Umbilical cord (tissue), 2 donors: ENCODE measurements at places on chromosomes 3 and 15. TPM values are rescaled to one million over a fixed set of nuclear protein-coding genes. Genes with fewer than 3 reads are reported as not detected.

Gene LRRIQ4
- total RNA-seq = not detected

Gene NUP210
- 1.9 TPM for total RNA-seq

Gene LAMB2
- 753 TPM for total RNA-seq

GRCh38 chr15:49644364-49644794 lies 23.5 kb downstream of the DTWD1 start:
- DNase-seq = no peak

- no peak for DNase-seq
Observed at GRCh38 chr3:78734048-78734637, 1033.7 kb downstream of the ROBO1 start.

DNA sequence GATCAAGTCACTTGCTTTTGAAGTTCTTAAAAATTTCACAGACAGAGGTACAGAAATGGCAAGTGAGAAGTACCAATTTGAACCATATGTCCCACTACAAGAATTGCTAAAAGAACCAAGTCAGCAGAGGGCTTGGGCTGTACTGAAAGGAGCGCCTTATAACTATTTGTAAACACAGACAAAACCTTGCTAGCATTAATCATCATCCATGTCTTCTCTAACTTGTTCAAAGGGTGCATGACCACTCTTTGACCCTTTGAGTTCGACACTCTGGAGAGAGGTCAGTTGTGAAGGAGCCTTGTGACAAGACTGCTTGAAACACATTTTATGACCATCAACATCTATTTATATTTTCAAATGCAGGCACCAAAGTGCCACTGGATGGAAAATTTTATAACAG lies 191.7 kb downstream of the PDZRN3 start:
- DNase-seq = no peak

GRCh38 chr15:67573194-67573593 lies 30.7 kb downstream of the MAP2K5 start:
- DNase-seq = no peak

- no peak for DNase-seq
Observed at GRCh38 chr3:106720510-106720909, 656.7 kb upstream of the CCDC54 start.

DNA sequence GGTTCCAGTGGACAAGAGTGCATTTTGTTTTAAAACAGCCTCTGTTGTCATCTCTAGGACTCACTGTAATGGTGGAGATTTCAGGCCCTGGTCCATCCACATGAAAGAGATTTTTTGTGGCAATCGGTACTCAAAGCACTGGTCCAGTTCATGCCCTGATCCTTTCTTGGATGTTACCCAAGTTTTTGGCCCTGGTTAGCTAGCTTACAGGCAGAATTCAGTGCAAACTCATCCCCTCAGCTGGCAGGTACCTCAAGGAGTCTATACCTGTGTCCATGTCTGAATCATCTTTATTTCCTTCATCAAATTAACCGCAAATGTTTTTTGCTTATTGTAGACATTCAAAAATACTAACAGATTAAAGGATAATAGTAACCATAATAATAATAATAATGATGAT lies 13.7 kb upstream of the MEF2A start:
- no peak for DNase-seq

GRCh38 chr3:9066141-9066540 lies 102.9 kb upstream of the RAD18 start:
- DNase-seq = peak; percentile 27

GRCh38 chr3:23396746-23397145 lies 193.6 kb downstream of the UBE2E2 start:
- DNase-seq = no peak

DNA sequence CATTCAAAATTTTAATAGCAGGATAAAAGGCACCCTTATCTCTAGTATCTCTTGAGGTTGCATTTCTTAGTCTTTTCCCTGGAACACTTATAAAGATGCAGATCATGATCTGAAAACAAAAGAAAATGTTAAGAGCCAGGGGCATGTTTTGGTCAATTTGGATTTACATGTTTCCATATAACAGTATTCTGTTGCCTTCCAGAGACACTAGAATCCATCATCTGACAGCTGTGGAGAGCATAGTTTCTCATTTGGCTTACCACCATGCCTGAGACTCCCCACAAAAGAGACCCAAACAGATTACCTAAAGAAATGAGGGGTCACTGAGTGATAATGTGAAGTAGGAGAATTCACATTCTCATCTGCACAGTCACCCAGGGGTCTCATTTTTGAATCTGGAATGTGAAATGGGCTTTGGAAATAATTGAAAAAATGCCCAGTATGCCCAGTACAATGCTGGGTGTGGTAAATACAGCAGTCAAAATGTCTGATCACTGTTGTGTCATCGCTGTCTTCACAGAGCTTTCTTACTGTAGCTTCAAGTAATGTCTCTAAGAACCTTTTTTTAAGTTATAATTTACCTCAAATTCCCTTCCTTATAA lies 79.9 kb upstream of the ZBTB20 start:
- no peak for DNase-seq

GRCh38 chr3:135895734-135896121 lies 69.8 kb upstream of the PPP2R3A start:
- DNase-seq = no peak
